ENCODE measurements at places on chromosomes 2 and 18.
A peak's percentile ranks its signal among the peaks of the same experiment; 100 is the strongest.

DNA sequence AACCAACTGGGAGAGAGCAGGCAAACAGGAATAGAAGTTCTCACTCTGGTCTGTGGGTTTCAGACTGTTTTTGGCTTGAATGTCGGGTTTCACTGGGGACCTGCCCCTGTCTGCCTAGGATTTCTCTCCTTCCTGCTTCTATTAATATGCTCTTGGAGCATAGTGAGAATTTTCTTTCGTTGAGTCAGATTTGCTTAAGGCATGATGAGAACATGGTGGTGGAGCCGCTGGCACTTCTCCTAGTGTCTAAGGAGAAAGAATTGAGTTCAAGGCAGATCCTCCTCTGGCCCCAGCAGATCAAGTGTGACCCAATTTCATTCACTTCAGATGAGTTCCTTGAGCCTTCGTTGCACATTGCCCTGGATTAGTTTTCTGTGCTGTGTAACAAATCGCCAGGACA, 103.9 kb upstream of the HS6ST1 start:
- no peak for DNase-seq

GRCh38 chr2:59339121-59339836, 1098.2 kb upstream of the FANCL start:
- DNase-seq, result no peak

DNA sequence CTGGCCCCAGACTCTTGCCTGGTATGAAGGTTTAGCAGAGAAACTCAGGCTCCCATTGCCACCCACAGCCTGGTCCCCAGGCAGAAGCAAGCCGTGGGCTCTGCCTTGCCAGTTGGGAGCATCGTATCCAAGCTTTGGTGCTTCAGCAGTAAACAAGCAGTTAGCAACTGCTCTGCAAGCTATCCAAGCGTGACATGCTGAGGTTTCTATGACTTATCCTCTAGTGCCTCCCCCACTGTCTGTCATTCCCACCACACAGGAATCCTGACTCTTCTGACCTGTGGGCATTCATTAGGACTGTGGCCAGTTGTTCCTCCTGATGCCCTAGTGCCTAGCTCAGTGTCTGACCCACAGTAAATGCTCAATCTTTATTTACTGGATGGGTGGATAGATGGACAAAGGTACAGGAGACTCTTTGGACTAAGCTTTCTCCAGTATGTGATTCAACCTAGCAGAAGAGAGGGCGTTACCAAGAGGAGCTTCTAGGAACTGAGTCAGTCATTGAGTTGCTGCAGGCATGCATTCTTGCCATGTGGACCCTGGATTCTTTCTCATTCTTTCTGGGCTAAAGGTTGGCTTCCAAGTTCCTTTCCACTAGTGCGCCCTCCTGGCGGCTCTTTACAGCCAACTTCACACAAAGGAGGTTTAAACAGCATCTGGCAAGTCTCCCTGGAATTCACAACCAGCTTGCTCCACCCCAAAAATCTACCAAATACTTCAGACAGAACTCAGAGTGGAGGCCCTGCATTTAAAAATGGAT, 40.6 kb upstream of the MRPL19 start:
- DNase-seq, result no peak

- DNase-seq, result no peak
Measured at GRCh38 chr2:70360661-70361270, 58.9 kb upstream of the FAM136A start.

- DNase-seq, result no peak
Measured at GRCh38 chr2:112784199-112785189, at the start of gene IL1A. IL1A (minus strand) TSS chr2:112784493; CDS start chr2:112783770, 723 bp downstream.

DNA sequence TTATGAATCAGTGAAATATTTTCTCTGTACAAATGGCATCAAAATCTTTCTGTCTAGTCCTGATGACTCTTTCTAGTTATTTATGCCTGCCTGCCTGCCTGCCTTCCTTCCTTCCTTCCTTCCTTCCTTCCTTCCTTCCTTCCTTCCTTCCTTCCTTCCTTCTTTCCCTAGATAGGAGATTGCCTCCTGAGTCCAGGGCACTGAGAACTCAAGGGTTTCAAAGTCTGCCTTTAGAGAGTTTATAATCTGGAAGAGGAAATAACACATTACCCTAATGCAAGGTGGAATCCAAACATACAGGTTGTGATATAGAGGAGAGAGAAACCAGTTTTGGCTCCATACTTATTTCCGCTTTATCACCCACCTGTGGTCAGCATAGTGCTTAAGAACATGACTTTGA, 98.1 kb upstream of the SERPINE2 start:
- DNase-seq, result no peak

DNA sequence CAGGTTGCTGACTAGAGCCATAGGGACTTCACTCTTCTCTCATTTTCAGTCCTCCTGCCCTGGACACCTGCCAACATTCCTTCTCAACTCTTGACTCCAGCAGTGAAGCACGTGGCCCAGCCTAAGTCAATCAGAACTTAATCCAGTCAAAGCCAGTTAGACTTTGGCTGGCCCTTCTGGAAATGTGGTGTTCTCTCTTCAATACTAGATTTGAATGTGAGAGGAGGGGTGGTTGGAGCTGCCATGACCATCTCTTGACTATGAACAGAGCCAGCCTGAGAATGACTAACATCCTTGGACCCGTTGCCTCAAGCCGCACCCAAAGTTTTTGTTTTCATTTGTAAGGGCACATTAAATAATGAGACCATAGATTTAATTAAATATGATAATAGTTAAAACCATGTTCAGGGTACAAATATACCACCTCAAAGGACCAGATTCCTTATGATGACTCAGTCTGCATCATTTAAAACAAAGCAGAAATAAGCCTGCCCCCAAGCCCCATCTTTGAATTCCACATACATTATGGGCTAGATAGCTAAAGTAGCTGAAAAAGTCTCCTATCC, 49.7 kb upstream of the RASGRP3 start:
- DNase-seq, result no peak

GRCh38 chr2:232959139-232959538, 53.9 kb downstream of the NGEF start:
- no peak for DNase-seq

GRCh38 chr18:58599106-58599505, 29.8 kb downstream of the ALPK2 start:
- DNase-seq, result no peak

DNA sequence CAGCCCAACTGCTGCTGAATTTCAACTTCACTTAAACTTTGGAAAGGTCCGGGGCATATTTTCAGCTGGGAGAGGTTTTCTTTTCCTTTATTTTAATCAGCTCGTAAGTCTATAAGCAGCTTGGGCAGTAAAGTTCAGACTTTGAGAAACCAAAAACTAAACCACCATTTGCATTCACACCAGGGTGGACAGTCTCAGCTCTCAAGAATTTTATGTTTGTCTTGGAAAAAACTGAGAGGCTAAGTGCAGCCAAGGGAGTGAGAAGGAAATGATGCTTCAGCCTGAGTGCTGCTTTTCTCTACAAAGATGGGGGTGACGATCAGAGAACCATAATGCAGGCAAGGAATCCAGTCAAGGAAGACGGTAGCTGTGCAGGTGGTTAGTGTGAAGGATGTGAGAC, 30.2 kb downstream of the MCFD2 start:
- no peak for DNase-seq

GRCh38 chr2:71503837-71504236, 50.5 kb downstream of the DYSF start:
- DNase-seq, result no peak

DNA sequence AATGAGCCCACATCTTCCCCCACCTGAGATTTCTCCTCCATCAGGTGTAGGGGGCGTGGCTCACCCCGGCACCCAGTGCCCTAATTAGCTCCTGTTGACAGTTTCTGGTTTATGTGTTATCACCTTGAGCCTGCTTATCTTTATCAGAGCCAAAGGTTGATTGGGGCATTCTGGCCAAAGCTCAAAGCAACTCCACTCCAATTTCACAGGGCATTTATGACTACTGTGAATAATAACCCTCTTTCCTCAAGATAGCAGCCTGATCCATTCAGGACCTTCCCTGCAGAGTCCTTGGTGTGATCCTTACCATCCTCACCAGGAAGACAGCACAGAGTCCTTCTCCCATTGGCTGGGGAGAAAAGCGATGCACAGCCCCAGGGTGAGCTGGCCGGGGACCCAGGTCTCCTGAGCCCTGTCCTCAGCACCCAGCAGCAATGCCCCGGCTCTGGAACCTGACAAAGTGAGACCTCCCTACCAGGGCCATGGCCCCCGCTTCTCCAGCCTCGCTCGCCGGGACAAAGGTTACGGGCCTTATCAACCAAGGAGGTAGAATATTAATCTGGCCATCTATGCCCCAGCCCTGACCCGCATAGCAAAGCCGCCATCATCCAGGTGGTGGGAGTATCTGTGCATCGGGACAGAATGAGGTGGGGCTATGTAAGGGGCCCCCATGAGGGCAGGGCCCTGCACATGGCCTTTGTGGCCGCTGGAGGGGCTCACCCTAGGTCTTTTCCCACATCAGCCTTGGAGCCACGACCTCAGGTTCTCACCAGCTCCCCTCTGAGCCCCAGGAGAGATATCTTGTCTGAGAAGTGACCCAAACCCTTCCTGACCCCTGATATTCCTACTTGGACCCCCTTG, 64.5 kb downstream of the ZFP36L2 start:
- no peak for DNase-seq

- DNase-seq, result no peak
Measured at GRCh38 chr18:37889963-37890362, 324.4 kb upstream of the CELF4 start.

- DNase-seq, result no peak
Measured at GRCh38 chr18:49656073-49656692, 94.3 kb downstream of the LIPG start.

DNA sequence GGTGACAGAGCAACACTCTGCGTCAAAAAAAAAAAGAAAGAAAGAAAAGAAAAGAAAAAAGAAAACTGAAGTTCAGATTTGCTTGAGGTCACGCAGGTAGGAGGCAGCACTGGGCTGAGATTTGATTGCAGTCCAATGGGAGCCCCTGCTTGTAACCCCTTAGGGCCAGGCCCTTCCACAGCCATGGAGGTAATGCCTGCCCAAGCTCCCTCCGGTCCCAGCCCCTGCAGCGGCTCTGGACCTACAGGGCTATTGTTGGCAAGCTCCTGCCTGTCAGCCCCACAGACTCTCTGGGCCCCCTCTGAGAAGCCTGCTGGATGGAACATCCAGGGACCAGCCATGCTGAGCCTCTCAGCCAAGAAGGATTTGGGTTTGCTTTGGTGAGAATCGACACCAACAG, 12.2 kb downstream of the ZFP36L2 start:
- no peak for DNase-seq

- no peak for DNase-seq
Measured at GRCh38 chr18:58148954-58149471, 105.0 kb downstream of the NEDD4L start.

- DNase-seq, result no peak
Measured at GRCh38 chr2:157236404-157236803, 21.1 kb upstream of the GALNT5 start.

DNA sequence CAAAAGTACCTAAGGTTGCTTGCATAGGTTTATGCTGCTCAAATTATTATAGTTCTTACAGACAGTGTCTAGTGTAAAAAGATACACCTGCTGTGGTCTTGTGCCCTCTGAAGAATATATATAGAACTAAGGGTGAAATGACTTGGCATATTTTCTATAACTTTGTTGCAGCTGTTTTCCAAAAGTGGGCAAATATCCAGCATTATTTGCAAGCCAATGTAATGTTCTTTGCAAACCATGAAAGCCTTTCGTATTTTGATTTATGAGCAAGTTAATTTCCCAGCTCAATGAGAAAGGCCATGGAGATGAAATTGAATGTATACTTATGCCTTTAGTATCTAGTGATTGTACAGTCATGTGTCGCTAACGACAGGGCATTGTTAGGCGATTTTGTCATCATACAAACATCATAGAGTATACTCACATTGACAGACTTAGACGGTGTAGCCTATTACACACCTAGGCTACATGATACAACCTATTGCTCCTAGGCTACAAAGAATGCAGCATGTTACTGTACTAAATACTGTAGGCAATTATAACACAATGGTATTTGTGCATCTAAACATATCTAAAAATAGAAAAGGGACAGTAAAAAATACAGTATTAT, 116.3 kb downstream of the PLCL1 start:
- no peak for DNase-seq

- DNase-seq, result no peak
Measured at GRCh38 chr2:28219138-28219537, 173.5 kb upstream of the FOSL2 start.

DNA sequence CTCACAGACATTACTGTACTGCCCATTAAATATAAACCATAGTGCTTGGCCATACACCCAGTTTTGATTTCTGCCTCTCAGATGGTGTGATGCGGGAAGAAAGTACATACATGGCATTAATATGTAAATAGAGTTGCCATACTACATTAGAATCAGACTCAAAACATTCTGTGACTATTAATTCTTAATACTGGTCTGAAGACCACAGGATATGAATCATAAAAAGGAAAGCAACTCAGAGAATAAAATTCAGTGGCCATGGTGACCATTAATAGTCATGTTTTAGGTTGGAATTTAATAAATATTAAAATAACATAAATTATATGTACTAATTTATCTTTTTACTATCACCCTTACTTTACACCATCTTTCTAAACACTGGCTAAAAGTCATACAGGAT, 33.0 kb upstream of the WDR75 start:
- no peak for DNase-seq

DNA sequence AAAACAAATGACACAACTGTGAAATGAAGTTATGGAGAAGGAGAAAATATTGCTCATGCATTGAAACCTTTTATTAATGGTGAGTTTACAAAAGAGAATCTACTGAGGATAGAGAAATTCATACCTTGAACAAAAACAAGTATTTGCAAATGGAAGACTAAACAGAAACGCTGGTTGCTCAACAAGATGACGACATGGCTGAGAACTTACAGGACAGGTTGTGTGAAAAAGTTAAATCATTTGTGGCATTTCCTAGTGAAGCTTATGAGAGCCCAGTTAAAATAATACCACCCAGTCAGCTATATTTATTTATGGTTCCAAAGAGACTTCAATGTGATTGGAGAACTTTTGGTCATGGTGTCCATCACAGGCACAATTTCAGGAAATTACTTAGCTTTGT, 148.6 kb upstream of the PKDCC start:
- DNase-seq, result no peak

- DNase-seq, result no peak
Measured at GRCh38 chr2:69026691-69027459, 13.9 kb downstream of the ANTXR1 start.

DNA sequence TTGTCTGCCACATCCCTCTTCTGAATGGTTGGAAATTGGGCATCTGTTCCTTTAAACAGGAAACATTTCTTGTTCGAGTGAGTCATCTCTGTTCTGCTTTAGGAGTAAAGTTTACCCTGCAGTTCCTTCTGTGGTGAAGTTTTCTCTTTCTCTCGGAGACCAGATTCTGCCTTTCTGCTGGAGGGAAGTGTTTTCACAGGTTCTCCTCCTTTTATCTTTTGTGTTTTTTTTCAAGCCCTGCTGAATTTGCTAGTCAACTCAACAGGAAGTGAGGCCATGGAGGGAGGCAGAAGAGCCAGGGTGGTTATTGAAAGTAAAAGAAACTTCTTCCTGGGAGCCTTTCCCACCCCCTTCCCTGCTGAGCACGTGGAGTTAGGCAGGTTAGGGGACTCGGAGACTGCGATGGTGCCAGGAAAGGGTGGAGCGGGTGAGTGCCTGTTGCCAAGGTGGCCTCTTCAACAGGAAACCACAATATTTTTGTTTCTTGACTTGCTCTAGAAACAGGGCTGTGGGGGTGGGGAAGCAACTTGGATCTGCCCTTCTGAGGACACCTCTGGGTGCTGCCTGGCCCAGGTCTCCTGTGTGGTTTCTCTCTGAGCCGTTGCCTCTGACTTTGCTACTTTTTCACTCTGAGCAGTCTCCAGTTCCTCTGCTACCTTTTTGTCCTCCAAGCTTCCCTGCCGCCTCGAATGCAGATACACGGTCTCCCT, 2.2 kb upstream of the CASP8 start:
- peak; percentile 91 for DNase-seq

- DNase-seq, result no peak
Measured at GRCh38 chr2:165958313-165958960, 4.9 kb upstream of the TTC21B start.

Measured in activated T-cell treated with anti-CD3 and anti-CD28 coated beads, Interleukin-2, amount 50 U/mL, for 48 hours (primary cell).